ENCODE measurements at places on chromosomes 3 and 15. TPM values are rescaled to one million over a fixed set of nuclear protein-coding genes. Genes with fewer than 3 reads are reported as not detected.

DNA sequence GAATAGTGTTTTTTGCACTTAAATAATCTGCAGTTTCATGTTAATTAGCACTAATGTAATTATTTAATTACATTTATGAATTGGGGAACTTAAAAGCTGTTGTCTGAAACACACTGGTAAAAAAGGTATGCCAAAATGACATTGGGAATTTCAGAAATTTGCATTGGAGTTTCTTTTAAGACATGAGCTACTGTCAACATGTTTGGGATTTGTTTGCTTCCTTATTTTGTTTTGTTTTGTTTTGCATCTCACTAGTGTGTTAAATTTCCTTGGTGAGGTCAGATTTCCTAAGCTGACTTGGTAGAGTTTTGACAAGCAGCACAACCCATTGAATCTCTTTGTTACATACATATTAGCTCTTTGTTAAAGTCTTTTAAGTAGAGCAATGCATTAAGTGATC lies 119.4 kb downstream of the IQCH start:
- peaks cover 3% of the 10 kb centered on the region for H3K27me3 ChIP-seq
- no peaks in the 10 kb centered on the region for H3K4me1 ChIP-seq
- no peaks in the 10 kb centered on the region for H3K36me3 ChIP-seq
- no peak for DNase-seq

GRCh38 chr3:114746502-114746901 lies 400.6 kb downstream of the ZBTB20 start:
- no peaks in the 10 kb centered on the region for H3K27me3 ChIP-seq
- peak overlapping the region; percentile 63 for H3K4me3 ChIP-seq
- DNase-seq, result no peak
- H3K36me3 ChIP-seq, result peaks cover 1% of the 10 kb centered on the region

- H3K4me3 ChIP-seq, result no peak overlapping the region
- H3K36me3 ChIP-seq, result no peaks in the 10 kb centered on the region
- H3K27ac ChIP-seq, result no peak overlapping the region
- no peaks in the 10 kb centered on the region for H3K4me1 ChIP-seq
These were observed 9.6 kb upstream of the SLCO2A1 start for GRCh38 chr3:134039161-134039862.

DNA sequence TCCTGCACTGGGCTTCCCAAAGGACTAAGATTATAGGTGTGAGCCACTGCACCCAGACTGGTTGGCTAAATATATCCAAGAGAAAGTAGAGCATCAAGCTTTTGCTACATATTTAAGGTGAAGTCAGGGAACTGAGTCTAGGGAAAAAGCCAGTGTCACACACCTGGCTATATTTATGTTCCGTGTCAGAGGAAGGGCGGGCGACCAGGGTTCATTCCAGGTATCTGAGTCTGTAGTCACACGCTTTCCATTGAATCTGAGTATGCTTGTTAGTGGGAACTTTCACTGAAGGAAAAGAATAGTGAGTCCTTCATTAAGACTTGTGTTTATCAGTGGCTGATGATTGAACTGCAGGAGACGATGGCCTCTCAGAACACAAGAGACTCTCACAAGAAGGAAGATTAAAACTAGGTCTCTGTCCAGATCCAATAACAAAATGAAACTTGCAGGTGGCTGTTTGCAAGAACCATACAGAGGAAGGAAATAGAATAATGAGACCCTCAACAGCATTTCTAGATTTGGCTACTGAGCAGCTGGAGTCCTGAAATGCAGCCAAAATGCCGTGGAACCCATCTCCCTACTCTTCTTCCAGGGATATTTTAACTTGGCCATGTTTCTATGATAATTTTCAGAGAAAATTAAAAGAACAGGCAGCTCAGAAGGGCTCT lies 276.3 kb downstream of the THSD4 start:
- no peak overlapping the region for H3K27ac ChIP-seq
- peaks cover 16% of the 10 kb centered on the region for H3K27me3 ChIP-seq
- peaks cover 8% of the 10 kb centered on the region for H3K4me1 ChIP-seq
- DNase-seq, result no peak

Gene MNS1
- total RNA-seq, result 0.57 TPM

Gene DLL4
- total RNA-seq, result not detected

Gene CDCP1
- total RNA-seq, result 0.41 TPM
